RWPE2 (cell line): ENCODE measurements at places on chromosomes 5 and 9.

GRCh38 chr5:132510076-132510475 lies 19.5 kb upstream of the IRF1 start:
- DNase-seq, result no peak

DNA sequence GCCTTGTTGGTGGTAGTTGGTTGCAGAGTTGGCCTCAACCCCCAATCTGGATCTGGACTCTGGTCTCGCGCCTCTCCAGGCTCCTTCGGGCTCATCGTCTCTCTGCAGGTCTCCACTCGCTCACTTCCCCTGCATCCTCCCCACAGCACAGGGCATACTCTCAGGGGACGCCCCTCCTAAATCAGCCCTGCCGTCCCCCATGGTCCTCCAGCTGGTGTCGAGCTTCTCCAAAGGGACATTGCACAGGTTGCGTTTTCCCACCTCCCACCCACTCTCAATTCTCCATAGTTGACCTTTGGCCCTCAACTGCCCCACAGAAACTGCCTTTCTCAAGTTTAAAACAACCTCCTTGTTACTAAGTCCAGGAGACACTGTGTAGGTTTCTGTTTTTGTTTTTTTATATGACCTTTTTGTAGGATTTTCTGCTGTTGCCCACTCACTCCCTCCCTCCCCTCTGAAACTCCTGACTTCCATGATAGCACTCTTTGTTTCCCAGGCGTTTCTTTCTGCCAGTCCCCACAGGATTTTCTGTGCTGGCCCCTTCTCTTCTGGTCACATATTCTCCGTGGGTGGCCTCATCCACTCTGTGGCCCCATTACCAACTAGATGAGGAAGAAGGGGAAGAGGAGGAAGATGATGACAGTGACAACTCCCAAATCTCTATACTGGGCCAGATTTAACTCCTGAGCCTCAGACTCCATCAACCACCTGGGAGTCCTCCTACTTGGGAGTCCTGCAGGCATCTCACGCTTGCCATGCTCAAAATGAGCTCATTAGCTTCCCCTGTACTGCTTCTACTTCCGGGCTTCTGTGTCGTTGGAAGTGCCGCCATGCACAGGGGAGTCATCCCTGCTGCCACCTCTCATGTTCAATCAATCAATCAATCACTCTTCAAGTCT lies 50.3 kb downstream of the ALG2 start:
- no peak for DNase-seq

DNA sequence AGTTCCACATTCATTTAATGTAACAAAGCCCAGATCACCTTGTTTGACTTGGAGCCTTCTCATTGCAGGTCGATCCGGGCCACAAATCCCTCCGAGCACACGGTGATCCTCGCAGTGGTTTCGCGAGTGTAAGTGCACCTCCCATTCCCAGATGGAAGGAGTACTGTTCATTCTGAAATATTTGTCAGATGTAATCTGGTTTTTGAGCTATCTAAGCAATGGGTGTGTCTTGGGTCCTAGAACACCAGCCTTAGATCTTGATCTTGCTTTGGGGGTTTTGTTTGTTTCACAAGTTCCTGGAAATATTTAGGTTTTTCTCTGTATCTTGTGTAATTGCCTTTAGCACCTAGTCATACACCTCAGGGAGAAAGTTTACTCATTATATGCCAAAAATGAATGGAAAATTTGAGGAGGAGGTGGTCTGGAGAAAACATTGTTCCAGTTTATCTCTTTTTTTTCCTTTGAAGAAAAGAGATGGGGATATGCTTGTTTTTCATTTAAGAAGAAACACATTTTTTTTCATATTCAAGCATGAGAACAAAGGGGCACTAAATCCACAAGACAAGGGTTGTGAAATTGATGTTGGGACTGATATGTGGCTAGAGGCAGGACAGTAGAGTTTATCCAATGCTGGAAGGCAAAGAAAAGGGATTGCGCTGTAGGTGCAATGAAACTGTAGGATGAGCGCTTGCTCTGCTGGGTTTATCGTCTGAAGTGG lies 118.6 kb downstream of the PDE8B start:
- DNase-seq, result no peak

DNA sequence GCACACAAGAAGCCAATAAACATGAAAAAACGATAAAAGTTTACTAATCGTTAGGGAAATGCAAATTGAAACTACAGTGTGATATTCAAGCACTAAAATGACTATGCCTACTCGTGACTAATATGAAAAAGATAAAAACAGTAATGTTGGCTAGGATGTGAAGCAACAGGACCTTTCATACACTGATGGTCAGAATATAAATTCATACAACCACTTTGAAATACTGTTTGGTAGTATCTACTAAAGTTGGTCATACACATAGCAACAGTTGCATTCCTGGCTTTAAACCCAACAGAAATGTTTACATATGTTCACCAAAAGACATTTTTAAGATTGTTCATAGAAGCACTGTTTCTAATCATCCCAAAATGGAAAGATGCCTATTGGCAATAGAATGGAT lies 24.3 kb downstream of the FBXO38 start:
- DNase-seq, result no peak

GRCh38 chr5:119275146-119275545 lies 80.7 kb upstream of the TNFAIP8 start:
- DNase-seq, result no peak

DNA sequence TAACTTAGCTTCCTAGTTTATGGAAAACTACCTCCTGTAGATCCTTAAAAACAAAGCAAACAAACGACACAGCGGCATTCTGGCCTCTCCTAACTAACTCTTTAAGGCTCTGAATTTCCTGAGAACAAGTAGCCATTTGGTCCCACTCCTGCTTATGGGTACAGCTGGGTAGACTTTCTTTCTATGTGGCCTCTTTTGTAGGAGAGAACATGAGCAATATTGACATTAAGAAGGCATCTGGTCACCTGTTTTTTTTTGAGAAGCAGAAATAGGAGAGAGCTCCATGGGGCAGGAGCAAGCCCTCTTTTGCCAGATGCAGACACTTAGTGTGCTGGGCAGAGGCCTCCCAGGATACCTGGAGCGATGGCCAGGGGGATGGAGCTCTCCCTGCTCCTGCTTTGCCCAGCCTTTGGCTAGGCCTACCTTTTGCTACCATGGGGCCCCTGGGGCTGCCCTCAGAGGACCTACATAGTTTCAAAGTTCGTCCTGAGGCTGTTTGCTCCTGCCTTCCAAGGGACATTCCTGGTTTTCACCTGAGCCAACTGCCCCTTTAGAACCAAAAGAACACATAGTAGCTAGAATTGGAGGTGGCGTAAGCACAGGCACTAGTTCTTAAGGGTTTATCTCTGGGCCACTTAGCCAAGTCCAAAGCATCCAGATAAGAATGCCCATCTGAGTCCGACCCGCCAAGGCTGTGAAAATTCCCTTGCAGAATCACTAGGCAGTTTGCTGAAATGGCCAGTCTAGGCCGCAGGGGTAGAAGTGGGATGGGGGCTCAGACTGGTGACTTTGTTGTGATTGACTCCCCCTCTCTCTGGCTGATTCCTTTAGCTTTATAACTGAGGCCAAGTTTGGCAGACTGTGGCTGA lies 2.4 kb upstream of the STC2 start:
- no peak for DNase-seq

DNA sequence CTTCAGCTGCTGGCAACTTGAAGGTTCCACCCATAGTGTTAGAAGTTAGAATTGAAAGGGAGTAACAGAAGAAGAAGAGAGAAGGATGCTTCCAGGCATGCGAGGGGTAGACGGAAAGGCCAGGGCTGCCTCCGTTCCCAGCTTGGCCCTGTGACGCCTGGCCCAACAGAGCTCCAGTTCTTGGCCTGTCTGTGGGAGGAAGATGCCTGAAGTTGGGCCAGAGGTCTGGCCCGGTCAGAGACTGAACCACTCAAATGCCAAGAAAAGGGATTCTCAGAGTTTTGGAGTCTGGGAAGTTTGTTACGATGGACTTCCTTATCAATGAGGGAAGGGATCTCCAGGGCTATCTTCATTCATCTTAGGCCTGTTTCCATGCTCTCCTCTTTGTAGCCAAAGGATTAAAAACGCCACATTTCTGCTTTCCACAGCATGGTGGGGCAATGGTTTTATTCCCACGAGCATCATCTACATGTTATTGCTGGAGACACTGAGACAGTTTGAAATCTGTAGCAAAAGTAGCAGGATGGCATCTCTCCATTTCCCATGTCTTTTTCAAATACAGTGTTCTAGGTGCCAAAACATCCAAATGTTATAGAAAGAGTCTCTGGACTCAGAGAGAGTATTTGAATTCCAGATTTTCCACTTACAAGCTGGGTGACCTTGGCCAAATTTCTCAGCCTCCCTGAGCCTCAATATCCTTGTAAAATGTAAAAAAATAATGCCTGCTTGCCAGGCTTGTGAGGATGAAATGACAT lies 65.4 kb upstream of the ANKRD55 start:
- no peak for DNase-seq

- no peak for DNase-seq
These were observed 63.1 kb downstream of the PPARGC1B start for GRCh38 chr5:149793256-149793550.

DNA sequence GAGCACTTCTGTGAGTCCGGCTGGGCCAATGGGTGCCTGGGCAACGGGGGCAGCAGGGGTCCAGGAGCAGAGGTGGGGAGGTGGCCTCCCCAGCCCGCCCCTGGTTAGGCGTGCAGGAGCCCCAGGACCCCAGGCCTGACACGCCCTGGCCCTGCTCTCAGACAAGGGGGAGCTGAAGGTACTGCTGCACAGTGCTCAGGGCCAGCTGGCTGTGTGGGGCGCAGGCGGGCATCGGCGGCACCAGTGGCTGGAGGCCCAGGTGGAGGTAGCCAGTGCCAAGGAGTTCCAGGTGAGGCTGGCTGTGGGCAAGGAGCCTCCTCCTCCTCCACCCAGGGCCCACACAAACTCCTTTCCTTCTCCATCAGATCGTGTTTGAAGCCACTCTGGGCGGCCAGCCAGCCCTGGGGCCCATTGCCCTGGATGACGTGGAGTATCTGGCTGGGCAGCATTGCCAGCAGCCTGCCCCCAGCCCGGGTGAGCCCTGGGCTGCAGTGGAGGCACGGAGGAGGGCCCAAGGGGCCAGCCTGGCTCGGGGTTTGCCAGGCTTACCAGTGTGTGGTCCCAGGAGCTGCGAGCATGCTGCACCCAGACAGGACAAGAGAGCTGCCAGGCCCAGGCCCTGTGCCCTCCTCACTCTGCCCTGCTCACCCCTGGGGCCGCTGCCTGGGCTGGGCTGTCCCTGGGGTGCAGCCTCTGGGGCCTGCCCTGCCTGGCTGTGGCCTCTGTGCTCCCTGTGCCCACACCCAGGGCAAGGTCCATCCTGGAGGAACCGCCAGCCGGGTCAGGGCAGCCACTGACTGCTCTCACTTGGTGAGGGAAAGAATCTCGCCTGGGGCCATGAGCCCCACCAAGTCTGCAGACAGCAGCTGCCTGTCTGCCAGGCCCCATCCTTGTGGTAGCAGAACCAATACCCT lies 7.0 kb downstream of the MAMDC4 start:
- no peak for DNase-seq

GRCh38 chr5:135341016-135341666 lies 57.9 kb downstream of the MACROH2A1 start:
- DNase-seq, result peak; percentile 34

- no peak for DNase-seq
These were observed 139.1 kb upstream of the FSTL4 start for GRCh38 chr5:133751421-133751820.

- no peak for DNase-seq
These were observed 38.6 kb downstream of the TGFBI start for GRCh38 chr5:136067422-136067821.

DNA sequence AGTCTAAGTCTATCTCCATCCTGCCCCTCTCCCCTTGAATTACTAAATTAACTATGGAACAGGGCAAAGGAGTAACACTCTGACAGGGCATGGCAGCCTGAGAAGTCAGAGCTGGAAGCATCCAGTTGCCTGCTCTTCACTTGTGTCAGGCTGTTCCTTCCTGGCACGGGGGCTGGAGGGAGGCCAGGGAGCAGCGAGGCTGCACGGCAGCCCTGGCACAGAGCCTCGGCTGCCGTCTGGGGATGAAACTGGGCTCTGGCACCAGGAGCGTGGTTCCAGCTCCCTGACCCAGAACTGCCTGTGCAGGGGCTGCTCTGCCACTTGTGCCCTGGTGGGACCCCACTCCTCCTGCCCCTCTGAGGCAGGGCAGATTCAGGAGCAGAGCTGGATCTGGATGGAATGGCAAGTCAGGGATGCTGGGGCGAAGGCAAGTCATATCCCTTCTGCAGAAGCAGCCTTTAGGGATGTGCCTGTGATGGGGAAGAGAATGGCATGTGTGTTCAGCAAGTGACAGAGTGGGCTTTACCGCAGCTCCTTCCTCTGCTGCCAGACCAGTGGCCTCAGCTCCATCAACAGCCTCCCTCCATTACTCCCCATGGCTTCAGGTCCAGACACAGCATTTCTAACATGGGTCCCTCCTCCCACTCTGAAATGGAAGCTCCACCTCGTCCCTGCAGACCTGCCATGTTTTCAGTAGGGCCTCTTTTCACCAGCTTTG lies 42.2 kb upstream of the PDE8B start:
- DNase-seq, result no peak

GRCh38 chr9:105693435-105694189 lies 729 bp upstream of the TMEM38B start:
- DNase-seq, result no peak

DNA sequence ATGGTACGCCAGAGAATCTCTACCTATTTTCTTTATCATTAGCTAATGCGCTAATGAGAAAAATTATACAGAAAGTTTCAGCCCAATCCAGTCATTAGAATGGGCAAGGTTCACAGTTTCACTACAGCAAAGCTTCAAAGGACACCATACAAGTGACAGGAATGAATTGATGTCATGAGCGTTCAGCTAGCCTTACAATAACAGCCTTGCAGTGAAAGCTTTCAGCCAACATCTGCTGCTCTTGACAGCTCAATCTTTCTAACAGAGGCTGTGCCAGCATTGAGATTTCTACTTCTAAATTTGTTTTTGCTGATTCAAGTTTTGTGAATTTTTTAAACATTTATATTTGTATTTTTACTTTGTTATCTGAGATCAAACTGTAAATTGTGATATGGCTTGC lies 302.4 kb upstream of the FAM174A start:
- no peak for DNase-seq

- no peak for DNase-seq
These were observed 144.2 kb downstream of the MLLT3 start for GRCh38 chr9:20477940-20478620.
